ENCODE measurements at places on chromosomes 16 and 17.

- DNase-seq: no peak
Measured at GRCh38 chr16:24291932-24292331, 35.8 kb downstream of the CACNG3 start.

GRCh38 chr17:14790521-14790920 is 474.6 kb downstream of the PMP22 start:
- no peak for DNase-seq

GRCh38 chr17:15264542-15264941 is 584 bp downstream of the PMP22 start:
- no peak for DNase-seq

- DNase-seq: no peak
Measured at GRCh38 chr17:79028496-79029326, 4.7 kb downstream of the C1QTNF1 start.

Measured in brain (organoid and tissue), 16 donors.